ENCODE measurements at places on chromosomes 3 and 15.

DNA sequence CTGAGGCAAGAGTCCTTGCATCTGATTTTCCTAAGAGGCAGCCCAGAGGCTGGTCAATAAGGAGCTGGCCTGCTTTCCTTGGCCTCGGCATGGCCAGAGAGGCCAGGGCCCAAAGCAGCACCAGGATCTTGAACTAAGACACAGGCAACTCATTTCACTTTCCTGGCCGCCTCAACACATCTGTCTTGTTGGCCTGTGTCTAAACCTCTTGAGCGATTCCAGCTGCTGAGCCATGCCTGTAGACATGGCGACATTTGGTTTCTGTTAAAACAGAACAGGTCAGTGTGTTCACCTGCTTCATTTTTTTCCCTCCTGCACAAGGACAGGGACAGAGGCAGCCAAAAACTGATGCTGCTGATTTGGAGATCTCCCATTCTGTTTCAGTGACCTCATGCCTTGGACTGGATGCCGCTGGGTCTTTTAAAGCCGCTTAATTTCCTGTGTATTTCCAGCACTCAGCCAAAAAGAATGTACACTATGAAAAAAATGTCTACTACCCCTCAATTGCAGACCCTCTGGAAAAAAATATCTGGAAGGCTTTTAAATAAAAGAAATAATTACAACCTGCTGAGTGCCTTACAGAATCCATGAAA lies 266.6 kb upstream of the ICE2 start:
- no peaks in the 10 kb centered on the region for H3K36me3 ChIP-seq
- no peak for DNase-seq
- no peaks in the 10 kb centered on the region for H3K27me3 ChIP-seq

GRCh38 chr15:25810631-25811091 lies 52.5 kb downstream of the ATP10A start:
- H3K27ac ChIP-seq = peak overlapping the region; percentile 79
- H3K4me1 ChIP-seq = peaks cover 33% of the 10 kb centered on the region
- no peaks in the 10 kb centered on the region for H3K27me3 ChIP-seq
- peaks cover 2% of the 10 kb centered on the region for H3K36me3 ChIP-seq
- H3K4me3 ChIP-seq = peak overlapping the region; percentile 72

- no peaks in the 10 kb centered on the region for H3K4me1 ChIP-seq
- no peak overlapping the region for H3K4me3 ChIP-seq
- H3K27me3 ChIP-seq = no peaks in the 10 kb centered on the region
- peak overlapping the region; percentile 25 for H3K27ac ChIP-seq
- DNase-seq = no peak
Observed at GRCh38 chr3:12908859-12909258, 67.5 kb upstream of the RPL32 start.

GRCh38 chr15:73051807-73052652 lies at the start of gene NEO1:
TSS of gene NEO1 (plus strand) at chr15:73052463. CDS start at chr15:73052676, 213 bp downstream.
- H3K4me3 ChIP-seq = peak within 1 kb of the TSS; percentile 86
- H3K27me3 ChIP-seq = no peaks in the 10 kb centered on the region
- DNase-seq = peak; percentile 80

DNA sequence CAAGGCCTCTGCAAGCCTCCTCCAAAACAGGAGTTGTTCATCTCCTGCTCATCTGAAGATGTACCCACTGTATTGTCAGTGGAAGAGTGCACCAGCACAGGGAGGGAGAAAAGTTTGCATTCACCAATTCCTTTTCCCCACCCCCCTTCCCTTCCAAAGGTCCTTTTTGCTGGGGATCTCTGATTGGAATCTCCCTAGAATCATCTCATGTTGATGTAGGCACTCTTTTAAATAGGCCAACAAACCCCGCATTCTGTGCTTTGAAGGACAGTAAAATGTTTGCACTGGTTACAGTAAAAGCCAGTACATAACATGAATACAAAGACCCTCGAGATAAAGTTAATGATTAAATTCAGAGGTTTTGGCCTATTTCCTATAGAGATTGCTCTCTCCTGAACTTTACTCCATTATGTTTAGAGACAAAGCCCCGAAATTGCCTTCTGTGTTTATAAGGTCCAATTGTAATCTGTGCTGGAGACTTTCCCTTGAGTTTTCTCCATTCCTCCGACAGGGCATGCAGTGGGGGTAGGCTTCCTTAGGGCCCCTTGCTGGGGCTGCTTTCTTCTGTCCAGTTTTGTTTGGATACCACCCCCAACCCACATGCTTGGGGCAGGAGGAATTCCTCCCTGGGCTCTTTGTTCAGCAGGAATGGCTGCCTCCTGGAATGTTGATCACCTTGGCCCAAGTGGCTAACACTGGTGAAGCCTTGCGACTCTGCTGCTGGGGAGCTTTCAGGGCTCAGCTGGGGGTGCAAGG lies 22.5 kb downstream of the TRIM71 start:
- H3K4me1 ChIP-seq = peaks cover 5% of the 10 kb centered on the region
- peaks cover 15% of the 10 kb centered on the region for H3K27me3 ChIP-seq
- H3K27ac ChIP-seq = no peak overlapping the region
- DNase-seq = no peak

DNA sequence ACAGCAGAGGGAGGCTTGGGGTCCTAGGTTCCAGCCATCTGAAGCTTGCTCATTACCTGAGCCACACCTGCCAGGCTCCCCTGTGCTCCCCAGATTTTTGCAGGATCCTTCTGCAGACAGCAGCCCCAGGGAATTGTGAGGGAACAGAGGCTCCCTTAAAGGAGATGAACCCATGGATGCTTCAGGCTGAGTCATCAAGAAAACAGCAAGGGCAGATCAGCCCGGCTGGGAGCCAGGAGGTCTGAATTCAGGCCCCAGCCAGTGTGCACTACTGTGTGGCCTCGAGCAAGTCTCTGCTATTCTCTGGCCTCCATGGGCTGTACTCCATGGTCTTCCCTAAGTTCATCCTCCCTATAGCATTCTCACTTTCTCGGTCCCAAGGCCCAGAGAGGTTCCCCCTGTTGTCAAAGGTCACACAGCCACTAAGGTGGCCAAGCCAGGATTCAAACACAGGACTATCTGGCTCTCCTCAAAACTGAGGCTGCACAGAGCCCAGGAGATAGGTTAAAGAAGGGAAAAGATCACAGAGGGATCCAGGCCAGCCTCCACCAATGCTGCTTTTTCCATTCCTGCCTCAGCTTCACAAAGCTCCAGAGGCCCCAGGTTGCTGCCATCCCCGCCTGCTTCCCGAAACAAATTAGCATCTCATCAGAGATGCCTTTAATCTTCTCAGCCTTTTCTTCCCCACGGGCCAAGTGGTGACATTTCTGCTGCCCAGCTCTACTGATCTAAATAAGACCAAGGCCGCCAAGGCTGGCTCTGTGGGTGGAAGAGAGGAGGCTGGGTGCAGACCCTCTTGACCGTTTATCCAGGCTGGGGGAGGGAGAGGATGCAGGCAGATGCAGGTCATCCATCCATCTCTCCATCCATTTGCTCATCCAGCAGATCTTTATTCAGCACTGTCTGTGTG lies 21.2 kb upstream of the GRIP2 start:
- H3K4me1 ChIP-seq = no peaks in the 10 kb centered on the region
- H3K27me3 ChIP-seq = peaks cover 59% of the 10 kb centered on the region
- H3K4me3 ChIP-seq = no peak overlapping the region
- H3K36me3 ChIP-seq = no peaks in the 10 kb centered on the region
- no peak overlapping the region for H3K27ac ChIP-seq
